Hippocampal formation (tissue), 2 donors: ENCODE measurements at places on chromosomes 4 and X.

GRCh38 chrX:107567370-107567769 is 60.9 kb upstream of the PRPS1 start:
- no peak for DNase-seq

GRCh38 chr4:74624351-74625151 is 169.8 kb downstream of the BTC start:
- DNase-seq, result no peak

DNA sequence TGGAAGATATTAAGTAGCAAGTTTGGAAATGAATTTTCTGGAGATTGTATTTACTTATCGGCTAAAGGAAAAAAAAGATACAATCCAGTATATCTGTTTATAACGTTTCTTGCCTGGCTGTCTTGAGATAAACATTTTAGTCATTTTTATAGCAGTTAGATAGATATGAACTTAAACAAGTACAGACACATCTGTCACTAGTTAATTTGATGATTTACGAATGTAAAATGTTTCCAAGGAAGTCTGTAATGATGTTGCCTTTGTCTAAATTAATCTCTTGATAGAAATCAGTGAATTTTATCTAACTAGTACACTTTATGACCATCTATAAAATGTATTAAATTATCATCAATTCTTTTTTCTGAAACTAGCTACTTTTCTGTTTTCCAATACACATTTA is 5.7 kb downstream of the BMPR1B start:
- no peak for DNase-seq

DNA sequence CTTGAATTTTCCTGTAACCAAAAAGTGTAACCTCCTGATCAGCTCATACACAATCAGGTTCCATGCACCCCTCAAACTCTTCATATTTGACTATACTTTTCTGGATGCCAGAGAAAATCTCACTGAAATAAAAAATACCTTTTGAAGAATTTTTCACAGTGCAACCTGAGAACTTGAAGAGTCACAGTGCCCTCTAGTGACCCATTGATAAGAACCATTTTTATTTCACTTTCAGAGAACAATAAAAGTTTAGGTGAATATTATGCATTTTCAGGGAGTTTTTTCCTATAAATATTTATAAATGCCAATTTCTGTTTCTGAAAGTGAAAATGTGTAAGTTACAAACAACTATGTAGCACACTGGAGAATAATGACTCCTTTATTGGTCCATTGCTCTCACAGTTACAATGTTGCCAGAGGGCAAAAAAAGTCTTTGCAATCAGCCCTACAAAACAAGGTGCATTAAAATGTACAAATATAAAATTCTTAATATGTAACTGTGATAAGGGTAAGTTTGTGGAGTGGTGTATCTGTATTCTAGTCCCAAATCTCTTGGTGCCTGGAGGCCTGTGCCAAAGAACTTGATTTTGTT is 153.6 kb upstream of the INTU start:
- no peak for DNase-seq

- peak; percentile 27 for DNase-seq
Observed at GRCh38 chr4:99724067-99724466, 66.4 kb upstream of the C4orf54 start.

- DNase-seq, result no peak
Observed at GRCh38 chrX:49761481-49761880, 65.7 kb upstream of the PAGE1 start.

GRCh38 chrX:10577853-10578252 is 42.5 kb downstream of the MID1 start:
- DNase-seq, result no peak

- no peak for DNase-seq
Observed at GRCh38 chr4:7007944-7008343, 35.2 kb upstream of the TADA2B start.

GRCh38 chr4:113840861-113841260 is 79.3 kb upstream of the CAMK2D start:
- DNase-seq, result no peak

GRCh38 chrX:133151336-133151735 is 54.4 kb upstream of the USP26 start:
- no peak for DNase-seq

GRCh38 chr4:174910271-174910670 is 7.9 kb upstream of the ADAM29 start:
- DNase-seq, result no peak

- no peak for DNase-seq
Observed at GRCh38 chr4:8793571-8794160, 78.0 kb downstream of the HMX1 start.

- no peak for DNase-seq
Observed at GRCh38 chr4:183541752-183542040, 36.8 kb downstream of the ING2 start.

GRCh38 chrX:96776966-96777365 is 92.3 kb downstream of the DIAPH2 start:
- no peak for DNase-seq

- no peak for DNase-seq
Observed at GRCh38 chrX:46044486-46044885, 500.7 kb downstream of the ZNF674 start.

GRCh38 chr4:152467101-152467500 is 68.8 kb downstream of the FBXW7 start:
- no peak for DNase-seq

- DNase-seq, result no peak
Observed at GRCh38 chr4:81348778-81349094, 123.0 kb downstream of the RASGEF1B start.

GRCh38 chrX:129637217-129638109 is 17.3 kb downstream of the APLN start:
- peak; percentile 58 for DNase-seq

- no peak for DNase-seq
Observed at GRCh38 chrX:80576806-80577533, 156.7 kb downstream of the TENT5D start.

DNA sequence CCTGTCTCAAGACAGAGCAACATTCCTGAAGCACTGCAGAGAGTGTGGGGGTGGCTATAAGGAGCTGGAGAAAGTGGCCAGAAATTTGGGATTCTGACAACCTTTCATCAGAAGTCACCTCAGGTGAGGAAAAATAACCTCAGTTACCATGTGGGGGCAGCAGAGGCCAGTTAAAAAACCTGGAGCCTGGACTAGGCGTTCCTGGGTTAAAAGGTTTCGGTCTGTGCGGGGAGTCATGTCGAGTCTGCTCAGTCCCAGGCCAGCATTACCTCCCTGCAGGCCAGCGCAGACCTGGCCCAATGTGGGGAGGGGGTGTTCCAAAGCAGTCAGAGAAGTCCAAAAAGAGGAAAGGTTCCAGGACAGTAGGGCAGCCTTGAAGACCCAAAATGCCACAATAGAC is 10.9 kb upstream of the NALF2 start:
- no peak for DNase-seq

GRCh38 chrX:28599957-28600356 is 12.7 kb downstream of the IL1RAPL1 start:
- no peak for DNase-seq
